Ovary (tissue), 10 donors: ENCODE measurements at places on chromosomes 7 and 10.

GRCh38 chr10:122864901-122865300 is 14.5 kb downstream of the FAM24B start:
- no peak for DNase-seq

- no peak for DNase-seq
Observed at GRCh38 chr7:159064121-159064815, 80.4 kb downstream of the VIPR2 start.

DNA sequence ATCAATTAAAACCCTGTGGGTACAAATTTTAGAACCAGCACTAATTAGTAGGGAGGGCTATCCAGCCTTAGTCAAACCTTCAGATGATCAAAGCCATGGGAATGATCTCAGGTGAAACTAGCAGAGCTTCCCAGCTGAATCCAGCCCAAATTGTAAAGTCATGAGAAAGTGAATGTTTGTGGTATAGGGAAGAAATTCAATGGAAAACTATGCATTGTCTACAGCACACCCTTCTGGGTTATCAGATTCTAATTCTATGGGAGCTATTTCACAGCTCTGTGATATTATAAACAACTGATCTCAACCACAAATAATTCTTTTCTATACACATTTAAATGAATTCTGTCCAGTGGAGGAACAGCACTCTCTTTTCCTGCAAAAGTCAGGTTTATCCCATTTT is 24.6 kb upstream of the BMPER start:
- DNase-seq = no peak

DNA sequence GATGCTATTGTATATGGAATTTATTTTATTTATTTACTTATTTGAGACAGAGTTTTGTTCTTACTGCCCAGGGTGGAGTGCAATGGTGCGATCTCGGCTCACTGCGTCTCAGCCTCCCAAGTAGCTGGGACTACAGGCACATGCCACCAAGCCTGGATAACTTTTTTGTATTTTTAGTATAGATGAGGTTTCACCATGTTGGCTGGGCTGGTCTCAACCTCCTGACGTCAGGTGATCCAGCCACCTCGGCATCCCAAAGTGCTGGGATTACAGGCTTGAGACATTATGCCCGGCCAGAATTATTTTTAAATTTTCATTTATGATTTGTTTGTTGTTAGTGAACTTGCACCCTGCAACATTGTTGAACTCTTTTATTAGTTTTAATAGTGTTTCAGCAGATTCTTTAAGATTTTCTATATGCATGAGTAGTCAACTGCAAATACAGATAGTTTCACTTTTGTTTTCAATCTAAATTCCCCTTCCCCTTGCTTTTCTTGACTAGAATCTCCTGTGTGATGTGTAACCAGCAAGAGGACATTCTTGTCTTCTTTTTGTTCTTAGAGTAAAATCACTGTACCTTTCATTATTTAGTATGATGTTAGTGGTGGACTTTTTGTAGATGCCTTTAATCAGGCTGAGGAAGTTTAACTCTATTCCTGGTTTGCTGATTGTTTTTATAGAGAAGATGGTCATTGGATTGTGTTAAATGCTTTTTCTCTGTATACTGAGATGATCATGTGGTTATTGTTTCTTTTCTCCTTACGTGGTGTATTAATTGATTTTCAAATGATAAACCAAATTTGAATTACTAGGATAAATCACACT is 27.8 kb downstream of the ZNF33A start:
- DNase-seq = no peak

- no peak for DNase-seq
Observed at GRCh38 chr7:151708610-151709009, 168.3 kb downstream of the PRKAG2 start.

DNA sequence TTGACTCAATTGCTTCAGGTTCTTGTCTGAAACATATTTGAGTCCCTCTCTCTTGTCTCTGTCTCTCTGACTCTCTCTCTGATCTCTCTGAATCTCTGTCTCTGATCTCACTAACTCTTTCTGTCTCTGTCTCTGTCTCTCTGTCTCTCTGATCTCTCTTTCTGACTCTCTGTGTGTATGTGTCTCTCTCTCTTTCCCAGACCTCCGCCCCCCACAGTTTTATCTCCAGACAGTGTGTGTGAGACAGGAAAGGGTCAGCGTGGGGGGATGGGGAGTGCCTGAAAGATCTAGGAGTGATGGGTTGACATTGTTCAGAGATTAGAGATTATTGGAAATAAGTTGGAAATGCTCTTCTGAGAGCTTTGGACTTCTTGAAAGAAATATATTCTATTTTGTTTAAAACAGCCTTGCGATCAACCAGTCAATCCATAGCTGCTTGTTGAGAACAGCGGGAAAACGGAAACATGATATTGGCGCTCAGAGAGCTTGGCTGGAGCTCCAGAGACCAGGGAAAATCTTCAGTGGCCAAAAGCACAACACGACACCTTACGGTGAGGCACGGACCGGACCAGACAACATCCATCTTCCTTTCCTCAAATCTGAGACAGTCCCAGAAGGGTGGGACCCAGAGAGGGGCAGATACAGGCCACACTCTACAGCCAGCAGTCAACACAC is 35.5 kb downstream of the CALML3 start:
- DNase-seq = no peak

DNA sequence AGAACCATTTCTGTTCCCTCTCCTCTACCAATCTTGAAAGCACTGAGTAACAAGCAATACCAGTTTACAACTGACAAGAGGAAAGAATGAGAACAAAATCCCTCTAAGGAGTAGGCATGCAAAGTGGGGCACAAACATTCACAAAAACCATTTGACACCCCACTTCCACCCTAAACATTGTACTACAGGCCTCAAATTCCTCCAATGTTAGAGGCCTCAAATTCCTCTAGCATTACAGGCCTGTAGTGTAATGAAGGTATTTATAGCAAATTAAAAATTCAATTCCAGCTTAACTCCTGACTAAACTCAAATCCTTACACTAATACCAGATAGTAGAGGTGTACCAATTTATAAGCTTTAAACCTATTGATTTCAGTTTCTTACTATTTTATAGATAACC is 85.4 kb downstream of the SIRT1 start:
- no peak for DNase-seq

DNA sequence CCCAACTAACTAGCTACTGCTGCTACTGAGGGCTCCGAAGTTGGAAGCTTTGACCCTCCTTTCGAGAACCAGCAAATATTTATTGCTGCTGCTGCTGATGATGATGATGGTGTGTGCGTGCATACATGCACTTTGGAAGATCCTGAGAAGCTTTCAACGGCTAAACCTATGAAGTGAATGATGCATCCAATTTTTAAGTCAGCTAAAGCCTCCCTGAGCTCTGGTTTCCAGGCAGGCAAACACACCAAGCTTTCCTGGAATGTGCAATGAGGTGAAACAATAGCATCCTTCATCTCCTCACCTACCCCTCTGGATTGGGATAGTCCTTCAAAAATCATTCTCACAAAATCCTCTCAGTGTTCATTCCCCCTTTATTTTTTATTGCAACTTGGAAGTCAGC is 13.9 kb downstream of the MACC1 start:
- no peak for DNase-seq

DNA sequence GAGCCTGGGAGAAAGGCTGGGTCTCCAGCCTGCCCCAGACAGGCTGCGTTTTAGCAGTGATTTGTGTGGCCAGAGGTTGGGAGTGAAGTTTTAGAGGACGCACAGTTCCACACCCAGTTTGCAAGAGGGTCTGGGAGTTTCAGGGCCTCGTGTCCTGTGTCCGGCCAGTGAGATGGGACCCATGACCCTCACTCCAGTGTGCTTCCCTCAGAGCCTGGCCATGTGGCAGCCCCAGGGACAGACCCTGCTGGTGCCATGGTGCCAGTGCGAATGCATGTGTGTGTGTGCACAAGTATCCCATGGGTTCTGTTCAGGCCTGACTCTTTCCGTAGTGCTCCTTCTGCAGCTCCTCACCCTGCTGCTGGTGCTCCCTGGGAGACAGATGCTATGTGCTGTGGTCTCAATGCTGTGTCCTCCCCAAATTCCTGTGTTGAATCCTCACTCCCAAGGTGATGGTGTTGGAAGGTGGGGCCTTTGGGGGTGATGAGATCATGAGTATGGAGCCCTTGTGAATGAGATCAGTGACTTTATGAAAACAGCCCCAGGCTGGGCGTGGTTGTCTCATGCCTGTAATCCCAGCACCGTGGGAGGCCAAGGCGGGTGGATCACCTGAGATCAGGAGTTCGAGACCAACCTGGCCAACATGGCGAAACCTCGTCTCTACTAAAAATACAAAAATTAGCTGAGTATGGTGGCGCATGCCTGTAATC is 16.5 kb downstream of the ECHDC3 start:
- no peak for DNase-seq

- DNase-seq = no peak
Observed at GRCh38 chr10:72001033-72001395, 36.8 kb downstream of the CHST3 start.

DNA sequence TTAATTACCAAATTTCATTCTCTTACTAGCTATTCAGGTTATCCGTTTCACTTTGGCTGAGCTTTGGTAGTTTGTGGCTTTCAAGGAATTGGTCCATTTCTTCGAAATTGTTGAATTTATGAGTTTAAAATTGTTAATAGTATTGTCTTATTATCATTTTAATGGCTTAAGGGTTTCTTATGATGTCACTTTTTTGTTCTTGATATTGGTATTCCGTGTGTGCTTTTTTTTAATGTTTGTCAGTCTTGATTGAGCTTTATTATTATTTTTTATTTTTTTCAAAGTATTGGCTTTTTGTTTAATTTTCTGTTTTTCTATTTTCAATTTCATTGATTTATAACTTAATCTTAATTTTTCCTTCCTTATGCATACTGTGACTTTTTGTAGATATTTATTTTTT is 25.9 kb downstream of the FRG2B start:
- no peak for DNase-seq

GRCh38 chr10:126935263-126935946 is 30.2 kb downstream of the DOCK1 start:
- no peak for DNase-seq

- DNase-seq = no peak
Observed at GRCh38 chr7:127751062-127751461, 99.1 kb downstream of the SND1 start.

DNA sequence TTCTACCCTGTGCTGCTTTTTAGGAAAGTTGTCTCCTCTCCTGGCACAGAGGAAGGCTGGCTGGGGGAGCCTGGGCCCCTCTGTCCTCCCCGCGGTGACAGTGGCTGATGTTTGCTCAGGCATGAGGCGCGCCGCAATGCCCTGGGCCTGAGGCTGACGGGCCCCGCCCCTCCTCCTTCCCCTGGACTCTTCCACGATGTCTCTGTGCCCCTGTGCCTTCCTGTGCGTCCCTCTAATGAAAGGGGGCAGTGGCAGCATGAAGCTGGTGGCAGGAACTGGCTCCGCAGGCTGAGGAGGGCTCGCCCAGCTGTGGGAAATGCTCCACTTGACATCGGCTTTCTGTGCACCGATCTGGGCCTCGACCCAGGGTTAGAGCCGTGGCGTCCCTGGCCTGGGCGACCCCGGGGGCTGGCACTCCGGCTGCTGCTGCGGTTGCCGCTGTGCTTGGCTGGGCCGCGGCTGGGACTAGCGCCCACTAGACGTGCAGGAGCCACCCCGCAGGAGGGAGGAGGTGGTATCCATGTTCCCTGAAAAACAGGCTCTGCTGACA is 67.9 kb downstream of the ZNF680 start:
- DNase-seq = peak; percentile 62

GRCh38 chr10:69483963-69484362 is 32.7 kb downstream of the TSPAN15 start:
- DNase-seq = no peak

GRCh38 chr10:58968389-58968755 is 208.1 kb upstream of the PHYHIPL start:
- no peak for DNase-seq

- no peak for DNase-seq
Observed at GRCh38 chr10:67553254-67553653, 142.7 kb downstream of the CTNNA3 start.

- DNase-seq = no peak
Observed at GRCh38 chr10:124842721-124843120, 41.1 kb downstream of the ABRAXAS2 start.

GRCh38 chr10:61621605-61622051 is 41.1 kb upstream of the CABCOCO1 start:
- DNase-seq = no peak

DNA sequence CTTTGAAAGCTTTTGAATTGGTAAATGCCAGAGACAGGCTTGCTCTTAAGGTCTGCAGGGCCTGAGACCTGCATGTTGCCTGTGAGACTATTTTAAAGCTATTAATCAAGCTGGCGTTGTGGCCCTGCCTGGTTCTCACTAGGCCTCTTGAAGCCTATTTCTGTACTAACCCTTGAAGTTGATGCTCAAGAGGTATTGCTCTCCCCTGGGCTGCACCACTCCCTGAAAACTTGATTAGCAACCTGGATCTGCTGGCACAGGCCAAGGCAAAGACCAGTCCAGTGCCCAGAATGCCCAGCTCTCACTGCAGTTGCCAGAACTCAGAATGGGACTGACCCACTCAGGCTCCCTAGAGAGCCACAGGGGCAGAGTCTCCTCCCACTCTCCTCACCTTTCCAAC is 220.0 kb upstream of the MEOX2 start:
- DNase-seq = no peak

DNA sequence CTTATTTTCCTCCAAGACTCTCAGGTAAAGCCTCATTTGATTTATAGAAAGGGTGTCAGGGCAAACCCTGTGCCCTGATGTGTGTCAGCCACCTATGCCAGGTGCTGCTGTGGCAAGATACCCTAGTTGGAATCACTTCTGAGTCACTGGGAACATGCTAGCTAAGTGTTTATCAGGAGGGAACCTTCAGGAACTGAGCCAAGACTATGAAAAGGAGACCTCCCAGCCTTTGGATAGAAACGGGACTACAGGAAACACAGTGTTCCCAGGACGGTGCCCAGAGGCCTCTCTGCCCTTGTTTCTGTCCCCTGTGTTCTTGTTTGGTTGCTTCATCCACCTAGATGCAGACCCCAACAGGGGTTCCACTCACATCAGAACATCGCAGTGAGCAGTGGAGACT is 28.5 kb downstream of the CNNM1 start:
- no peak for DNase-seq
